ENCODE measurements at places on chromosomes 11 and 22. TPM values are rescaled to one million over a fixed set of nuclear protein-coding genes. Genes with fewer than 3 reads are reported as not detected.

Gene DDIAS
- 4.5 TPM for polyA plus RNA-seq

DNA sequence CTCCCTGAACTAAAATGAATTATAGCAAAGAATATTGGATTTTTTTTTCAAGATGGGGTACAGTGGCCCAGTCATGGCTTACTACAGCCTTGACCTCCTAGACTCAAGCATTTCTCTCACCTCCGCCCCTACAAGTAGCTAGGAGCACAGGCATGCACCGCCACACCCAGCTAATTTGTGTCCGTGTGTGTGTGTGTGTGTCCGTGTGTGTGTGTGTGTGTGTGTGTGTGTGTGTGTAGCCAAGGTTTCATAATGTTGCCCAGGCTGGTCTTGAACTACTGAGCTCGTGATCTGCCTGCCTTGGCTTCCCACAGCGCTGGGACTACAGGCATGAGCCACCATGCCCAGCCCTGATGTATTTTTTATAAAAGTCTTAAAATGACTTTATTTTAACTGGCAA is 12.6 kb downstream of the THYN1 start:
- no peak overlapping the region for H3K27ac ChIP-seq
- peaks cover 20% of the 10 kb centered on the region for H3K36me3 ChIP-seq
- no peak for DNase-seq
- no peaks in the 10 kb centered on the region for H3K27me3 ChIP-seq
- H3K4me1 ChIP-seq, result no peaks in the 10 kb centered on the region

- H3K27ac ChIP-seq, result no peak overlapping the region
- H3K4me1 ChIP-seq, result no peaks in the 10 kb centered on the region
- DNase-seq, result no peak
- no peaks in the 10 kb centered on the region for H3K27me3 ChIP-seq
- H3K4me3 ChIP-seq, result no peak overlapping the region
These were observed 224.3 kb downstream of the OR4A5 start for GRCh38 chr11:54930930-54931329.

GRCh38 chr11:33281758-33282157 is 24.6 kb downstream of the HIPK3 start:
- DNase-seq, result no peak
- H3K27ac ChIP-seq, result no peak overlapping the region
- peaks cover 13% of the 10 kb centered on the region for H3K4me1 ChIP-seq
- H3K27me3 ChIP-seq, result no peaks in the 10 kb centered on the region
